ENCODE measurements at places on chromosomes 7 and 10.

DNA sequence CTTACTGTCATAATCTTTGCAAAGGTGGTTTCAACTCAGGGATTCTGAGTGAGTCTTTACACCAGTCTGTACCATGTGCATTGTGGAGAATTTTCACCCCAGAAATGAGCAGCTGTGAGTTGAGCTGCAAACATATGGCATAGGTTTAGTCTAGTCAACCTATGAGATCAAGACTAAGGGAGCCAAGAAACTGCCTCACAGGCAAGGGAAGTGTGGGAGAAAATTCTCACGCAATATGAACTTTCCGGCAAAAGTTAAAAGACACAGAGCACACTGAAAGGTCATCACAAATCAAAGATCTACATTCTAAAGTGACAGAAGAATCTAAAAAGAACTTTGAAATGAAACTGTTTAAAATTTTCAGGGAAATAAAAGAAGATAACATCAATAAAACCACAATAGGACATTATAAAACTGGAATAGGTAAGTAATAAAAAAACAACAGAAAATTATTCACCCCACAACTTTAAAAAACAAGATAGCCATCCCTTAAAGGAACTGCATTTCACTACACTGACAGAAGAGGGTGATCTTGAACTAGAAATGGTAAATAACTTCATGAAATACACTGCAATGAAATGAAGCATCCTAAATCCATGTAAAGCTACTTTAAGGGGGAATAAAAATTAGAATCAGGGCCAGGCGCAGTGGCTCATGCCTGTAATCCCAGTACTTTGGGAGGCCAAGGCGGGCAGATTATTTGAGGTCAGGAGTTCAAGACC is 63.5 kb downstream of the LGI1 start:
- no peak for DNase-seq

DNA sequence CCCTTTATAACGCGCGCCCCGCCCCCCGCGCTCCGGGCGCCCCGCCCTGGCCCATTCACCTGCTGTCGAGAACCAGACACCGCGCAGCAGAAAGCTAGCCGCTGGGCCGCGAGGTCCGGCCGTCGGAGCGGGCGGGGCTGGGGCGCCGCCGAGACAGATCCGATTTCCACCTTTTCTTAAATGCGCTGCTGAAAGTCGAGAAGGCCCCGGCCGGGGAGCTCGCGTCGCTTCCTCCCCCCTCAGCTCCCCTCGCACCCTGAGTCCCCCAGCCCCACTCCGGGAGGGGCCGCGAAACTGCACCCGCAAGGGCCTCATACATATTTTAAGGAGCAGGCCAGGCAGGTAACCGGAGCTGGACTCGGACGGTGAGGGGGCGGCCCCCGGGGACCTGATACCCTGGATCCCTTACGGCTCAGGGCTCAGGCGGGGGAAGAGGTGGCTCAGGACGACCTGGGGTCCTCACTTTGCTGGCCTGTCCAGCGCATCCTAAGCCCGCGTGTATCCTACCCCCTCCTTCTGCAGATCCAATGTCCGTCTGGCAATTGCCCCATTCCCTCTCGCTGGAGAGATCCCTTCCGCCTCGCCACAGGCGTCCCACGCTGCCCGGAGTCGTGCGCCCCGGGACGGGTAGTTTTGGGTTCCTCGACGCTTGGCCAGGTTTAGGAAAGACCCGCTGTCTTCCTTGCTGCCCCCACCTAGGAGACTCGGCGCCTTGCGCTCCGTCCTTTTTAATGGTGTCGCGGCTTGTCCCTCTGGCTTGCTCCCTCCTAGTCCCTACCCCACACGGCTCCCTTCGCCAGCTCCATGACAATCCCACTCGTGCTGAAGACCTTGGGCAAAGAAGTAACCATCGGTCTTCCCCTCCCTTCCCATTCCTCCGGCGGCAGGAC is 170.6 kb downstream of the UBE2H start:
- DNase-seq: peak; percentile 93

- DNase-seq: no peak
Measured at GRCh38 chr10:101558671-101559595, 29.1 kb downstream of the POLL start.

- DNase-seq: no peak
Measured at GRCh38 chr10:62587011-62587410, 212.8 kb downstream of the ZNF365 start.

DNA sequence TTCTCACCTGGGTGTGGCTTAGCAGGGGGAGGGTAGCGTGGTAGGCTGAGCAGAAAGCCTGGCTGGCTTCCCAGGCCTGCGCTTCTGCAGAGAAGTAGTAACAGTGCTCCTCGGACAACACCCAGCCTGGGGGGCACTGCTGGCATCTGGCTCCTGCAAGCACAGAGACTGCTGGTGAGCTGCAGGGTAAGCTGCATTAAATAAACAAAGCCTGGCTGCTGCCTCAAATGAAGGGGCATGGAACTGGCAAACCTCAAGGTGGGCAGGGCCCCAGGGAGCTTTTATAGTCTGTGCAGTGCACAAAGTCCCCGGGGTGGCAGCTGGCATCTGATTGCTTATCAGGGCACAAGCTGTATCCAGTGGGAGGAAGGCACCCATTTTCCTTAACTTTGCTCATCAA is 3.9 kb downstream of the KLRG2 start:
- DNase-seq: no peak

DNA sequence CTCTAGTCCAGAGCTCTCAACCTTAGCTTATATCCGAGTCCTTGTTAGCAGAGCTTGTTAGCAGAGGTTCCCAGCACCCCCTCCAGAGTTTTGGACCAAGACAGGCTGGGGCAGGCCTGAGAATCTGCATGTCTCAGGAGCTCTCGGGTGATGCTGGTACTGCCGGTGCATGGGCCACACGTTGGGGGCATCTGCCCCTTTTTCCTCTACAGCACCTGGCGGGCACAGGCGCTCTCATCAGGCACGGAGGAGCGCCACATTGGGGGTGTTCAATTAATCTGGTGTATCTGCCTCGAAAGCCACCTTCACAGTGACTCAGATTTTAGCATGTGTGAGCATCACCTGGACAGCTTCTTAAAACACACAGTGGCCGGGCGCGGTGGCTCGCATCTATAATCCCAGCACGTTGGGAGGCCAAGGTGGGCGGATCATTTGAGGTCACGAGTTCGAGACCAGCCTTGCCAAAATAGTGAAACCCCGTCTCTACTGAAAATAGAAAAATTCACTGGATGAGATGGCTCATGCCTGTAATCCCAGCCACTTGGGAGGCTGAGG is 117.7 kb downstream of the ELFN1 start:
- no peak for DNase-seq

GRCh38 chr7:43363035-43363791 is 219.7 kb upstream of the STK17A start:
- no peak for DNase-seq

DNA sequence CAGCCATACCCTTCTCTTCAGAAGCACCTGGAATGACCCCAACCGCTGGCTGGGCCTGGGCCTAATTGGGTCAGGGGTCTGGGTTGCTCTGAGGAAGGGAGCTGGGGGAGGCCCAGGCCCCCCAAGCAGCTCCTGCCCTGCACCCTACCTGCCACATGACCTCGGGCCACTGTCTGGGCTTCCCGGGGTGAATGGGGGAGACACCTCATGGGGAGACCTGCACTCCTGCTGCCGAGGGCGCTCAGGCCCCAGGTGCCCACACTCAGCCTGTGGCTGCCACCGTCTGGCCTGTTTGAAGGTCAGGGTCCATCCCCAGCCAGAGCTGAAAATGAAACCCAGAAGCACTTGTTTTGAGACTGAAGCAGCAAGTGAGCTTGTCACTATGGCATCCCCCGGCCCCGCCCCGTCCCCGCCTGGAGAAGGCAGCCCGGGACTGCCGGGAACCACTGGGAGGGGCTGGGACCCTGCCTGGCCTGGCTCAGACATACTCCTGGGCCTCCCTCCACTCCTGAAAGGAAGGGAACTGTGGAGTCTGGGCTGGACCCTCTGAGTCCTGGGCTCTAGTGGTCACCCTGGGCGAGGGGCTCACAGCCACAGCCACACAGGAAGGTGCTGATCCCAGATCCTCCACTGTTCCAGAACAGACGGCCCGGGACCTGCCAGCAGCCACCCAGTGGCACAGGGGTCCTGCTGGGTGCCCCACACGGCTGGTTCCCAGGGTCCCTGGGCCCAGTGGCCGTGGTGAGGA is 7.4 kb upstream of the MICALL2 start:
- DNase-seq: peak; percentile 99

Measured in osteoblast (primary cell).